ENCODE measurements at places on chromosomes 4 and X.

DNA sequence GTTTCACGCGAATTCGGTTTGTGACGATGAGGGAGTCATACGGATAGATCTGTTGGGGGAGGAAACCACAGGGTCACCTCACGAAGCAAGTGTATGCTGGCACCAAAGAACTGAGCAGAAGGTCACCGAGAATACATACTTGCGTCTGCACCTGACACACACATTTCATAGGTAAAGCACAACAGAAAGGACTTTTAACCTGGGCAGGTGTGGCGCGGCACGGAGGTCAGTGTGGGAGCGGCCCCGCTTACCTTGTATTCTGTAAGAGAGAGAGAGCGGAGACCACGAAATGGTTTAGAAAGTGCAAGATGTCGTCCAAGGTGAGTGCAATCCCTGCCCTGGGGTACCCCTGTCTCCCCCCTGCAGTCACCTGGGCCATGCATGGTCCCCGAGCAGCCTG is 43.6 kb upstream of the AFAP1 start:
- DNase-seq, result no peak

DNA sequence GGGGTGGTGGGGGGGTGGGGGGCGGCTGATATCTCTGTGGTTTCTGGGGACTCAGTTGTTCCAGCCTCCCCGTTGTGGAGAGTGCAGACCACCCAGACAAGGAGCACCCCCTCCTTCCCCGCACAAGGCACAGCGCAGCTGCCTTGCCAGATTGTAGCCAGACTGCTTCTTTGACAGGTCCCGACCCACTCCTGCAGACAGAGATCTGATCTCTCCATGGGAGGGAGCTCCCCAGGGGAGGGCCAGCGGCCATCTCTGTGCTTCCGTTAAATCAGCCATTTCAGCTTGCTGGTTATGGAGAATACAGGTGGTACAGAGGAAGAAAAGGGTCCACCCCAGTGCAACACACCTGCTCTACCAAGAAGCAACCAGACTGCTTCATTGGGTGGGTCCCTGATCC is 80.8 kb downstream of the FGF16 start:
- no peak for DNase-seq

GRCh38 chr4:138190452-138190858 is 51.7 kb downstream of the SLC7A11 start:
- DNase-seq, result peak; percentile 23

DNA sequence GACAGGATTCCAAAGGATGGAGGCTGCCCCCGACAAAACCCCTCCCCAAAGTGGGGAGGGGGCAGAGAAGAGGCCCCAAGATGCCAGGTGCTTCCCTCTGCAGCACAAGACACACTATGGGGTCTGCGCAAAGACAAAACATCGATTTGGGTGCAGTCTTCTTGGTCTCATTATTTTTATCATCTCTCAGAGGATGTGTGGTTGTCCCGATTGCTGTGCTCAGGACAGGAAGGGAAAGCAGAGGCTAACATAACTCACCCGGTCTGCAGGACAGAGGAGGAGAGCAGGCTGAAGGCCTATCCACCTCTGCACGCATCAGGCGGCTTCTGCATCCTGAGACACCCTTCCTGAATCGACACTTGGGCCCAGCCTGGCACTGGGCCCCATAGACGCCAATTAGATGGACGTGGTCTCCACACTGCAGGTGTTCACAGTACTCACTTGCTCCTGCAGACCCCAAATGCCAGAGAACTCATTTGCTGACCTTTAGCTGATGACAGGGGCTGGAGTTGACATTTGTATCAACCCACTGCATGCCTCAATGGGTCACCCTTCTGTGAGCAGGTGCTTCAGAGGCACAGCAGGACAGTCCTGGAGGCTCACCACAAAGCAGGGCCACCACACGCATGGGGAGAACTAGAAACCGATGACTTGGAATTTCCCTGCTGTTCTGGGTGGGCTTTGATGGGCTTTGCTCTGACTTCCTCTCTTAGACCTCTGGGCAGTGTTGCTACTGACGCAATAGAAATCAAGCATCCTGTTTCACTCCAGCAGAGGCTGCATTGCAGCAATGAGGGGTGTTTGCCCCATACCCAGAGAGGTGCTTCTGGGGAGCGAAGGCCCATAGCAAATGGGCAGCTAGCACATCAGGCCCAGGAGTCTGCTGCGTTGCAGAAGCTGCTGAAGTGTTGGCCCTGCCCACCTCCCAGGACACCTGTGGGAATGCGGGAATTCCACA is 96.3 kb upstream of the ENPP6 start:
- DNase-seq, result peak; percentile 36

GRCh38 chr4:14596904-14597303 is 405.4 kb upstream of the CPEB2 start:
- DNase-seq, result no peak

DNA sequence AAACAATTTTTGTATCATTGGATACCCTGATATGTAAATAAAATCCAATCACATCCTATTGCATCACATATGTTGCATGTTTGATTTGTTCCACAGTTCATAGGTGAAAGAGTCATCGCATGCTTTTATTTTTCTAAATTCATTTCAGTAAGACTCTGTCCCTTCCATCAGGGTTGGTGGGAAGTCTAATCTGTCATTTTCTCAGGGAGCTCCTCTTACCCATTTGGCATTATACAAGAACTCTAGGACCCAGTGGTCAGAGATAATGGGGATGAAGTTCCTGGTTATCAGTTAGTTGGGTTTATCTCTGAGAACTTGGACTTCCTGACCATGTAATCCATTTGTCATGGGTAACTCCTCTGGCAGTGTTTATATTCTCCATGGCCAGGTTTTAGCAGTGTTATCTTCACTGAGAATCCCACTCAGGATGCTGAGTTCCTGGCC is 227.1 kb upstream of the JADE1 start:
- DNase-seq, result no peak

GRCh38 chrX:44062840-44063239 is 89.7 kb upstream of the NDP start:
- no peak for DNase-seq

- no peak for DNase-seq
Observed at GRCh38 chrX:76184276-76184675, 11.4 kb downstream of the PBDC1 start.

DNA sequence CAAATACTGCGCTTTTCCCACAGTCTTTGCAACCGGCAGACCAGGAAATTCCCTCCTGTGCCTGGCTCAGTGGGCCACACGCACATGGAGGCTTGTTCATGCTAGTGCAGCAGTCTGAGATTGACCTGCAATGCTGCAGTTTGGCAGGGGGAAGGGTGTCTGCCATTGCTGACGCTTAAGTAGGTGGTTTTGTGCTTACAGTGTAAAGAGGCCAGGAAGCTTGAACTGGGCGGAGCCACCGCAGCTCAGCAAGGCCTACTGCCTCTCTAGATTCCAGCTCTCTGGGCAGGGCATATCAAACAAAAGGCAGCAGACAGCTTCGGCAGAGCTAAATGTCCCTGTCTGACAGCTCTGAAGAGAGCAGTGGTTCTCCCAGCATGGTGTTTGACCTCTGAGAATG is 390.5 kb upstream of the TECRL start:
- no peak for DNase-seq

DNA sequence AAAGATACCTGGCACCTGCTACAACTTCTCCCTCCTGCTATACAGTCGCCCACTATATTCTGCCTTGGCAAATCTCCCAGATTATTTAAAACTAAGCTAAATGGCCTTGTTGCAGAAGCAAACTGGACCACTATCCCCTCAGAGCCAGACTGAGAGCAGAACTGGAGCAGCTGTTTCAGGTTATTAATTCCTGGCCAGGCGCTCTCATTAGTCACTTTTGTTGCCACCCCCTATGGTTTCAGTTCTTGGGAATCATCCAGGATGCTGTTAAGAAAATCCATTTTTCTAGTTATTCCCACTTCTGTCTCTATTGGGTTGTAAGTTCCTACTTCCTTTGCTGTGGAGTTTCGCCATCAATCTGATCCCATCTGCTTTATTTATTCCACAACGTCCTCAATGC is 30.1 kb downstream of the ADGRA3 start:
- no peak for DNase-seq

DNA sequence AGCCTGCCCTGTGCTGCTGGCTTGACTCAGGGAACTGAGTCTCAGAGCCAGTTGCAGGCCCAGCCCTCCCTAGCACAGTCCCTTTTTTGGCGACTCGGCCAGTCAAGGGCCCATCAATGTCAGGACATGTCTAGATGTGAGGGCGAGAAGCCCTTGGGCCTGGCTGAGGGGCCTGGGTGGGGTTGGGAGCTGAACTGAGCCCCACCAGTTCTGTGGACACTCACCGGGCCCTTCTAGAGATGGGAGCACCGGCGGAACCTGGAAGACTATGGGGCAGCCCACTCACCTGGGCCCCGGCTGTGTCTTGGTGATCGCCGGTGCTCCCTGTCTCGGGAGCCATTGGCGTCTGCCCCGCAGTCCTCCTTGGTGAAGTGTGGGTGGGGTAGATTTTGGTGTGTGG is 245.9 kb downstream of the AFAP1 start:
- no peak for DNase-seq

DNA sequence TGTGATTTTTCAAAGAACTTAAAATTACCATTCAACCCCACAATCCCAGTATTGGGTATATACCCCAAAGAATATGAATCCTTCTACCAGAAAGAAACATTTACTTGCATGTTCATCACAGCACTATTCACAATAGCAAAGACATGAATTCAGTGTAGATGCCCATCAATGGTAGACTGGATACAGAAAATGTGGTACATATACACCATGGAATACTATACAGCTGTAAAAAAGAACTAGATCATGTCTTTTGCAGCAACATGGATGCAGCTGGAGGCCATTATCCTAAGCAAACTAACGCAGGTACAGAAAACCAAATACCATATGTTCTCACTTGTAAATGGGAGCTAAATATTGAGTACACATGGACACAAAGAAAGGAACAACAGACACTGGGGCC is 34.1 kb upstream of the TMPRSS11F start:
- DNase-seq, result no peak

DNA sequence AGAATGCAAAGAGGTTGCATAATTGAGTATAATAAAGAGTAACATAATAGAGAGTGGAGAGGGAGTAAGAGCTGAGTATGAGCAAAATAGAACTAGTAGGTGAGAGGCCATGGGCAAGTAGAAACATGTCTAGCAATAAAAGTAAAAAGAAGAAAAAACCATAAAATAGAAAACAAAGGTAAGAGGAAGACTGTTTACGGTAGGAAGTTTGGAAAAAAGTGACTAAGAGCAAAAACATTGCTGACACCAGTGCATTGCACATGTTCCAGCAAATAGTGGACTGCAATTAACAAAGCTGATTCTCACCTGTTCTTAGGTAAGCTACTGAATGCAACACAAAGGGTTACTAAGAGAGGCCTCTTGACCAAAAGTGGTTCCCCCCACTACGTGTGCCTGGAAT is 202.9 kb downstream of the TEX13A start:
- DNase-seq, result no peak

- DNase-seq, result no peak
Observed at GRCh38 chr4:110902500-110902899, 279.6 kb upstream of the PITX2 start.

DNA sequence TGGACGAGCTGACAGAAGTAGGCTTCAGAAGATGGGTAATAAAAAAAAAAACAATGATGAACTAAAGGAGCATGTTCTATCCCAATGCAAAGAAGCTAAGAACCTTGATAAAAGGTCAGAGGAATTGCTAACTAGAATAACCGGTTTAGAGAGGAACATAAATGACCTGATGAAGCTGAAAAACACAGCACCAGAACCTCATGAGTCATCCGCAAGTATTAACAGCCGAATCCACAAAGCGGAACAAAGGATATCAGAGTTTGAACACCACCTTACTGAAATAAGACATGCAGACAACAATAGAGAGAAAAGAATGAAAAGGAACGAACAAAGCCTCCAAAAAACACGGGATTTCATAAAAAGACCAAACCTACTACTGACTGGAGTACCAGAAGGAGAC is 10.5 kb downstream of the NELFA start:
- no peak for DNase-seq

- no peak for DNase-seq
Observed at GRCh38 chr4:188305690-188306089, 166.4 kb downstream of the TRIML1 start.

DNA sequence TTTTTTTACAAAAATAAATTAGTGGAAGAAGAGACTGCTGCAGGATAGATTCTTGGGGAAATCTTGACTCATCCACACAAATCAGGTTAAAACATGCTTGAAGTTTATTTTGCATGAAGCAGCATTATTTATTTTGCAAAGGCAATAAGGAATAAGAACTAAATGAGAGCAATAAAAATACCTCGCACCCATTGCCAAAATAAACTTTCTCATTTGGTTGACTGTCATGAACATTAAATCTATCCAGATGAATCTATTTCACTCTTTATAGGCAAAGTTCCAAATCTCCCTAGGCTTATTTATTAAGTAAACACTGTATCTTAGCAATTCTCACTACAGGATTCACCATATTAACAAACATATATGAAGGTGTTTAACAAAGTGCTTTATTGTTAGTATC is 58.9 kb downstream of the HOPX start:
- no peak for DNase-seq

GRCh38 chr4:168540503-168541265 is 43.8 kb downstream of the PALLD start:
- DNase-seq, result no peak

- no peak for DNase-seq
Observed at GRCh38 chrX:21974011-21974385, 33.5 kb downstream of the SMS start.

GRCh38 chr4:73698217-73698616 is 42.2 kb upstream of the CXCL8 start:
- DNase-seq, result no peak

GRCh38 chrX:22313766-22314165 is 41.1 kb downstream of the CBLL2 start:
- DNase-seq, result no peak

GRCh38 chrX:103211012-103211715 is 3.7 kb upstream of the BEX4 start:
- no peak for DNase-seq

DNA sequence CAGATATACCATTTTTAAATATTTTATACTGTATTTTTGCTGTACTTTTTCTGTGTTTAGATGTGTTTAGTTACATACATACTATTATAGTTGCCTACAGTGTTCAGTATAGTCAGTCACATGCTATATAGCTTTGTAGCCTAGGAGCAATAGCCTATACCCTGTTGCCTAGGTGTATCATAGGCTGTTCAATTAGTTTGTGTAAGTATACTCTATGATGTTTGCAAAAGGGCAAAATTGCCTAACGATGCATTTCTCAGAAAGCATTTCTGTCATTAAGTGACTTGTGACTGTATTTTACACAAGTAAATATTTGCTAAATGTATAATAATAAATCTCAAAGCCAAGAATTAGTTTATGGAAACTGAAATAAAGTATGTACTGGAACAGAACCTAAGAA is 9.5 kb downstream of the ETFDH start:
- DNase-seq, result no peak

GRCh38 chr4:138707746-138708677 is 307.6 kb upstream of the NOCT start:
- no peak for DNase-seq

GRCh38 chr4:145951931-145952330 is 13.3 kb upstream of the ZNF827 start:
- no peak for DNase-seq

GRCh38 chrX:2495595-2495994 is 5.2 kb downstream of the DHRSX start:
- no peak for DNase-seq

- no peak for DNase-seq
Observed at GRCh38 chrX:47815901-47816845, 20.5 kb upstream of the ZNF81 start.

GRCh38 chrX:48648336-48648751 is 35.3 kb upstream of the WAS start:
- DNase-seq, result no peak

GRCh38 chrX:2513121-2513664 is 12.4 kb upstream of the DHRSX start:
- DNase-seq, result no peak

- no peak for DNase-seq
Observed at GRCh38 chr4:74109116-74109869, 10.3 kb upstream of the CXCL2 start.
